Activated CD4-positive, alpha-beta T cell treated with anti-CD3 and anti-CD28 coated beads, Interleukin-2, amount 50 U/mL, for 16 hours (primary cell): ENCODE measurements at places on chromosomes 5 and 9.

DNA sequence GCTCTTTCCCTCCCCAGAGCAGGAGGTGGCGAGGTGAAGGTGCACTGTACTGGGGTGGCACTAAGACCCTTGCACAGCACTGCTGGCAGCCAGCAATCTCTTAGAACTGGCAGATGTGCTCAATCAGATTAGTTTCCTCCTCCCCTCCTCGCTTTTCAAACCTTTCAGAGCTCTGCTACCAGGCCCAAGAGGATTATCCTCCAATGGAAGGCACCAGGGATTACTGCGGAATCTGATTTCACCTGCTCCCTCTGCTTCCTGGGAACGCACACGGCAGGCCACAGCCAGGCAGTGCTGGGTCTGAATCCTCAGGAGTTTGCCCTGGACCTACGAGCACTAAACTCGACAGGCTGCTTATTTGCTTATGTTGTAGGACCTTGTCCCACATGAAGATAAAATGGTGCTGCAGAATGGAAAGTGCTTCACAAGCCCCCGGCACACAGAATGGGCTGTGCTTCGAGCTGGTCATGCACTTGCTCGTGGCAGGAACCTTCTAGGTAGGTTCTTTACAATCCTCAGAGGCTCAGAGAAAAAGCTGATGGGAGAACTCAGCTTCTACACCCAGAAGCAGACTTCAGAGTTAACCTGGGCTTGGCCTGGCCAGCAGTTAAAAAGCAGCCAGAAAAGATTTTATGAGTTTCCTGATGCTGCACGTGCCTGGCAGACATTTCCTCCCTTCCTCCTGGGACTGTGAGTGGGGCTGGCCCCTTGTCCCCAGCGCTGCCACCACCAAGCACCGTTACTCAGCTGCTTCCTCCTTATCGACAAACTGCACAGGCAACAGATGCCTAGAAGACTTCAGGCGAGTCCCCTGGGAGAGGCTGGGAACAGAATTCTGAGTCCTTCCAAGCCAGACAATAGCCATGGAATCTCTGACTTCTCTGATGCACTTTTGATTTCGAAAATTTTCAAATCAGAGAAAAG is 33.1 kb downstream of the FABP6 start:
- no peak for DNase-seq

GRCh38 chr9:81289622-81290021 is 399.7 kb downstream of the TLE1 start:
- DNase-seq, result no peak

DNA sequence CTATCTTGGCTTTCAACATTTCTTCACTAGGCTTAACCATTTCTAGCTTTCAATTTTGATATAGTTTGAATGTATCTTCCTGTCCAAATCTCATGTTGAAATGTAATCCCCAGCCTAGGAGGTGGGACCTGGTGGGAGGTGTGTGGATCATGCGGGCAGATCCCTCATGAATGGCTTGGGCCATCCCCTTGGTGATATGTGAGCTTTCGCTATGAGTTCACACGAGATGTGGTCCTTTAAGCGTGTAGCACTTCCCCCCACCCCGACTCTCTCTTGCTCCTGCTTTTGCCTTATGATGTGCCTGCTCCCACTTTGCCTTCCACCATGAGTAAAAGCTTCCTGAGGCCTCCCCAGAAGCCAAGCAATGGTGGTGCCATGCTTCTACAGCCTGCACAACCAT is 40.6 kb downstream of the PHAX start:
- no peak for DNase-seq

DNA sequence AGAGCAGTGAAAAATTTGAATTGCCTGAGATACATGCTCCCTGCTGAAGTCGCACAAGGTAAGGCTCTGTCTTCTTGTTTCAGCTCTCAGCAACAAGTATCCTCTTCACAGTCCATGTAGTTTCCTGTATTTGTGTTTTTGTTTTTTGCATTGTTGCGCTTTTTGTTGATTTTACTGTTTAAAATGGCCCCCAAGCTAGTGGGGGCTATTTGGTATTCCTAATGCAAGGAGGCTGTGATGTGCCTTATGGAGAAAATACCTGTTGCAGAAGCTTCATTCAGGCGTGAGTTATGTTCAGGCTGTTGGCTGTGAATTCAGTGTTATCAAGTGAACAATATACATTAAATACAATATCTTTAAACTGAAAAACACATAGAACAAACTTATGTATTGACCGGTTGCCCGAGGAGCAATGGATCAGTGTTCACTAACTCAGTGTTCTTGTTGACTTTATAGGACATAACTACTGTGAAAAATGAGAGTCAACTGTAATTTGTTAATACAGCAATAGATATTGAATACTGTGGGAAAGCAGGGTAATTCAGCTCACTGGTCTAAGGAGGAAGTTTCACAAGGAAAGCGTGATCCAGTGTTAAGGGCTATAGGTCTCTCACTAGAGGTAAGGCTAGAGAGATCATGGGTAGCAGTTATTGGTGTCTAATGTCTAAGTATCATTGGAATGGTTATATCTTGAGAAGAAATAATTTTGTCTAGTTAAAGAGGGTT is 150.5 kb downstream of the GCNT1 start:
- DNase-seq, result no peak

- no peak for DNase-seq
These were observed 17.4 kb downstream of the ACSL6 start for GRCh38 chr5:131994090-131994489.

GRCh38 chr9:92616199-92616641 is 53.7 kb downstream of the IPPK start:
- no peak for DNase-seq
